ENCODE measurements at places on chromosomes 16 and 17. TPM values are rescaled to one million over a fixed set of nuclear protein-coding genes. Genes with fewer than 3 reads are reported as not detected.

CACNG3 gene
- not detected for total RNA-seq

NUPR1 gene
- total RNA-seq, result not detected

SYT17 gene
- 0.10 TPM for total RNA-seq

- H3K27ac ChIP-seq, result no peak overlapping the region
- H3K36me3 ChIP-seq, result peaks cover 1% of the 10 kb centered on the region
- H3K27me3 ChIP-seq, result no peaks in the 10 kb centered on the region
- DNase-seq, result no peak
Measured at GRCh38 chr16:78298986-78299385, 199.5 kb downstream of the WWOX start.

DNA sequence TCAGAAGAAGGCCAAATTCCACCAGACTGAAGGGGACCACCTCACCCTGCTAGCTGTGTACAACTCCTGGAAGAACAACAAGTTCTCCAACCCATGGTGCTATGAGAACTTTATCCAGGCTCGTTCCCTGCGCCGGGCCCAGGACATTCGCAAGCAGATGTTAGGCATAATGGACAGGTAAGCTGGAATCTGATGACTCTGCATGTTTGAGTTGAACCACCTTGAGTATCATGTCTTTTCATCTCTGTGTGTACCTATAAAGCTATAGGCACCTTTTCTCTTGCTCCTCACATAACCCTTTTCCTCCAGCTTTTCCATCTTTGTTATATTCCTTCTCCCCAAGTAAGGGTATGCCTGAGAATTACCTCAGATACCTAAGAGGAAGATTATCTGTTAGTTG is 24.8 kb downstream of the ETV4 start:
- no peak for DNase-seq
- H3K27ac ChIP-seq, result no peak overlapping the region
- peaks cover 46% of the 10 kb centered on the region for H3K36me3 ChIP-seq
- H3K27me3 ChIP-seq, result no peaks in the 10 kb centered on the region
- H3K4me1 ChIP-seq, result peaks cover 13% of the 10 kb centered on the region
- H3K4me3 ChIP-seq, result no peak overlapping the region

DNA sequence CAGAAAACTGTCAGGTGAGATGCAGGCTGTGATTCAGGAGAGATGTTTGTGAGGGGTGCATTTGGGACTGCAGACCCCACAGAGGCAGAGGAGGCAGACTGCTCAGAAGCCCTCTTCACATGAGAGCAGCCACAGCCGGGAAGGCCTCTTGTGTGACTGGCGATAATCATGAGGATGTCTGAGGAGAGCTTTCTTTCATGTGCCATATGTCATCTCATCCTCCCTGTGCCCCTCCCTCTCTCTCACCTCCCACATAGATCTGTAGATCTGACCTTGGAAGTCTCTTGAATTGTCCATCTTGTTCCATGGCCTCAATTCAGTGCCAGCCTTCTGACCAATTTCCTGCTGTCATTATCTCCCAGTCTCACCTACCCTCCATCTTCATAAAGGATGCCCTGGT is 50.5 kb downstream of the EPN2 start:
- DNase-seq, result no peak
- peaks cover 8% of the 10 kb centered on the region for H3K27me3 ChIP-seq
- H3K27ac ChIP-seq, result no peak overlapping the region
- no peak overlapping the region for H3K4me3 ChIP-seq

DNA sequence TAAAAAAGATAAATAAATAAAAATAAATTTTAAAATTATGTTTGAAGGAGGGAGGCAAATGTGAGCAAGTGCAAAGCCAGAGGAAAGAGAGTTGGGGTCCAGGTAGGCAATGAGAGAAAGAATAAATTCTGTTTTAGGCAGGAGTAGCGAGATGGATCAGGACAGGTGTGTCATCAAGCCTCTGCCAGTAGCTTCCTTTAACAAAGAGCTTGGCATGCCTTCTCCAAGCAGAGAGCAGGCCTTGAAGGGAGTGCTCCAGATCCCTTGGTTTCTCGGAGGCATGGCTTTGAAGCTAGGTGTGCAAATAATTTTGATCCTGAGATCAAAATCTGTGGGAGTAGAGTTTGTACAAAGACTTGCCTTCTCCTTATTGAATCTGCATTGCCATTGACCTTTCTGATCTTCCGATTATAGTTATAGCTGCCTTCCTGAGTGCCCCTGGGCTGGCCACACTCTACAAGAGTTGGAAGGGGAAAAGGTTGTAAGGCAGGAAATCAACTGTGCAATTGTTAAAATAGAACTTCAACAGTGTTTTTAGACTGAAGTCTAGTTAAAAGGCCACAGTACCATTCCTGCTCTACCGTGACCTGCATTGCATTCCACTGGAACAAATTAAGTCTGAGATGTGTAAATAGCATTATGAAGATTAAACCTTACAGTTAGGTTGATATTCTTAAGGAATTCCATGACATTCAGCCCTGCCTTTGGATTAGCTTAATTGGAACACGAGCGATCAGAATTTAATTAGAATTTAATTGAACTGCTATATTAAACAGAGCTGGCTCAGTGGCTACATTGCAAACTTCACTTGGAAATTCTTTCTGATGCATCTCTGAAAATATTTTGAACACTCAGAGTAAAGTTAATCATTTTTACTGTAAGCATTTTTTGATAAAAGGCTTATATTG is 33.7 kb downstream of the IQCK start:
- H3K4me3 ChIP-seq, result no peak overlapping the region
- no peaks in the 10 kb centered on the region for H3K36me3 ChIP-seq
- no peaks in the 10 kb centered on the region for H3K4me1 ChIP-seq
- DNase-seq, result no peak
- H3K27me3 ChIP-seq, result no peaks in the 10 kb centered on the region

GRCh38 chr17:50026837-50027171 is 29.1 kb upstream of the ITGA3 start:
- DNase-seq, result peak; percentile 87
- peaks cover 26% of the 10 kb centered on the region for H3K27me3 ChIP-seq
- H3K4me1 ChIP-seq, result peaks cover 6% of the 10 kb centered on the region
- no peak overlapping the region for H3K4me3 ChIP-seq
- no peak overlapping the region for H3K27ac ChIP-seq

GRCh38 chr16:24273508-24274182 is 17.5 kb downstream of the CACNG3 start:
- no peak overlapping the region for H3K4me3 ChIP-seq
- H3K27ac ChIP-seq, result no peak overlapping the region
- H3K27me3 ChIP-seq, result peaks cover 40% of the 10 kb centered on the region
- H3K36me3 ChIP-seq, result no peaks in the 10 kb centered on the region
- no peak for DNase-seq

DNA sequence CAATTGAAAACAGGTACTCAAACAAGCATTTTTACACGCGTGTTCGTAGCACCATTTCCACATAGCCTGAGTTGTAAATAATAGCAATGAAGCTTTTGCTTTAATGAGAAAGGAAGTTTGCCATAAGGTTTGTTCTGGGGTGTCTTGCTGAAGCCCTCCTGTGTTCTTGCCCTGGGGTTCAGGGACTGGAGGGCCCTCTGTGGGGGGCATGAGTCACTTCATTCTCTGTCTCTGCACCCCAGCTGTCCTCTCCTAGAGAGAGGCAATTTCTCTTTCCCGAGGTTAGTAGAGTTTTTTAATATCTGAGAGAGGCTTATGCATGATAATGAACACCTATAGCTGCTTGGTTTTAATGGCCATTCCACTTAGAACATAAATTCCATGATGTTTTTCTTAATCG is 9.6 kb downstream of the AFMID start:
- no peak overlapping the region for H3K4me3 ChIP-seq
- H3K27me3 ChIP-seq, result no peaks in the 10 kb centered on the region
- H3K27ac ChIP-seq, result no peak overlapping the region
- no peak for DNase-seq
- peaks cover 5% of the 10 kb centered on the region for H3K4me1 ChIP-seq

DNA sequence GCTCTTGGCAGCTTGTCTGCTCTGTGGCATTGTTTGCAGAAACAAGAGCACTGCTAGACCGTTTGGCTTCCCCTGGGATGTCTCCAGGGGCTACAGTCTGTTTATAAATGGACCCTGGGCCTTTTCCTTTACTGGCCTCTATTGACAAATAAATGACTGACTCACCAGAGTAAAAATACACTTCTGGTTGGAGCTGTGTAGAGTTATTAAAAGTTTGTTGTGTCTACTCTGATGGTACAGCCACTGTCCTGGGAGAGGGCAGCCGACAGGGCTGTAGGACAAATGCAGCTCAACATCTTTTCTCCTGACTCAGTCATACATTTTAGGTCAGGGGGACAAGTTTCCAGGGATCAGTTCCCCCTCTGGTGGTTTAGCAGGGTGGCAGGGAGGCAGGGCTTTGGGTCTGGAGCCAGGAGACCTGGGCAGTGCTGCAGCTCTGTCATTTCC is 30.0 kb downstream of the FOXL1 start:
- peaks cover 6% of the 10 kb centered on the region for H3K4me1 ChIP-seq
- no peak overlapping the region for H3K27ac ChIP-seq
- no peak for DNase-seq
- peaks cover 6% of the 10 kb centered on the region for H3K27me3 ChIP-seq
- no peak overlapping the region for H3K4me3 ChIP-seq
- no peaks in the 10 kb centered on the region for H3K36me3 ChIP-seq

- H3K4me1 ChIP-seq, result peaks cover 35% of the 10 kb centered on the region
- H3K27ac ChIP-seq, result peak overlapping the region; percentile 91
- no peaks in the 10 kb centered on the region for H3K27me3 ChIP-seq
Measured at GRCh38 chr16:27312580-27313421, 973 bp upstream of the IL4R start.
